Lower lobe of right lung (tissue), 2 donors: ENCODE measurements at places on chromosomes 6 and 20. TPM values are rescaled to one million over a fixed set of nuclear protein-coding genes. Genes with fewer than 3 reads are reported as not detected.

GRCh38 chr20:43287637-43288036 lies 97.9 kb upstream of the PTPRT start:
- DNase-seq: no peak

GRCh38 chr6:163113358-163113962 lies 301.1 kb upstream of the QKI start:
- no peak for DNase-seq

DNA sequence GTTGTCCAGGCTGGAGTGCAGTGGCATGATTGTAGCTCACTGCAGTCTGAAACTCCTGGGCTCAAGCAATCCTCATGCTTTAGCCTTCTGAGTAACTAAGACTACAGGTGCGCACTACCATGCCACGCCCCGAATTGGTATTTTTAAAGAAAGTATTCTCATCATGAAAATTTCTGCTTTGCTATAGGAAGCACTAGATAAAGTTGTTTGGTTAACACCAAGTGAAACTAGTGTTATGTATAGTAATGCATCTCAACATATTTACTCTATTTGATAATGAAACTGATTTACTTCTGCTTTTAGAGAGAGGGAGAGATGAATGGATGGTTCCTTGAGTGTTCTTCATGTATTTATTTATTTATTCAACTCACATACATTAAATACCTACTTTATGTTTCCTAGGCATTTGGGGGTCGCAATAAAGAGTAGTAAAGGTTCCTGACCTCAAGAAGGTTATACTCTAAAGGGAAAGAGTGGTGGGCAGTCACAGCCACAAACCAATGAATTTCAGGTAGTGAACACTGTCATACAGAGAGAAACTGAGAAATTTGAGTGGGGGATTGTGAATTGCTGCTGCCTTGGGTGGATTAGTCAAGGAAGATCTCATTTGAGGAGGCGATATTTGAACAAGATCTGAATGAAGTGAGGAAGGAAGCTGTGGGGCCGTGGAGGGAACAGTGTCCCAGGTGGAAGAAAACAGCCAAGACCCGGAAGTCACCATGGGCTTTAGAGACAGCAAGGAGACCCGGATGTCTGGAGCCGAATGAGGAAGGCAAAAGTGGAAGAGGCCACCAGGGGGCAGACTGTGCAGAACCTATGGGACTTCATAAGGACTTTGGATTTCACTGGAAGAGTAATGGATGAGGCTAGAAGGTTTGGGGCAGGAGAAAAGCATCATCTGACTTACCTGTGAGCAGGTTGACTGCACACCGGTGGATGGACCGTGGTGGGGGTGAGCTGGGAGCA lies 185.6 kb downstream of the TSHZ2 start:
- peak; percentile 54 for DNase-seq

DNA sequence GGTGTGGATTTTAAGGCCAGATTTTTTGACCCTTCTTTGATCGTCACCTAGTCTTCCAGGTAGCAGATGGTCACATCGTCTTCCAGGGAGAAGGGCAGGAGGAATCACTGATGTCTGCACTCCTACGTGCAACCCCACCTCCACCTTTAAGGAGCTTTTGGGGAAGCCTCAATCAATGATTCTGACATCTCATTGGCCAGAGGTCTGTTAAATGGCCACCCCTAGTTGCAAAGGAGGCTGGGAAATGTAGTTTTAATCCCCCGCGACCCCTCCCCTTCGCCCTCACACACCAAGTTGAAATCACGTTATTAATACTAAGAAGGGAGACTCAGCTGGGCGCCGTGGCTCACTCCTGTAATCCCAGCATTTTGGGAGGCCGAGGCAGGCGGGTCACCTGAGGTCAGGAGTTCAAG lies 151.4 kb downstream of the BCAS1 start:
- DNase-seq: no peak

The NFATC2 gene
- total RNA-seq: 6.6 TPM

- DNase-seq: peak; percentile 72
Measured at GRCh38 chr6:166361077-166361429, 18.7 kb upstream of the SFT2D1 start.

The MUC21 gene
- total RNA-seq: 3.8 TPM

- no peak for DNase-seq
Measured at GRCh38 chr6:129705212-129705611, 4.8 kb downstream of the ARHGAP18 start.

The BMP5 gene
- 13.3 TPM for total RNA-seq

- DNase-seq: no peak
Measured at GRCh38 chr6:163459007-163459406, 44.5 kb downstream of the QKI start.

The PKHD1 gene
- 0.09 TPM for total RNA-seq

GRCh38 chr6:23272536-23272935 lies 703.2 kb downstream of the HDGFL1 start:
- DNase-seq: no peak

DNA sequence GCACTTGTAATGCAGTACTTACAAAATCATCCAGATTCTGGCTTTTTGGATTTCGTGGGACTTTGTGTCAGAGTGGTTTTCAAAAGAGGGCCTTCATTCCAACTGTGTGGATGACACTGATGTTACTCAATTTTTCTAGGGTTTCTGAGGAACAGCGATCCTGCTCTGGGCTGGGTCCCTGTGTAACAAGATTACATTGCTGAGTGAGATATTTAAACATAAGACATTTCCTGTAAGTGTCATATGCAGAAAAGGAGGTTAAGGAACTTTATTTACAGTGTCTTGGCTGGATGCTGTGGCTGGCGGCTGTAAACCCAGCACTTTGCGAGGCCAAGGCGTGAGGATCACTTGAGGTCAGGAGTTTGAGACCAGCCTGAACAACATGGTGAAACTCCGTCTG lies 6.7 kb downstream of the ZFAND3 start:
- no peak for DNase-seq

DNA sequence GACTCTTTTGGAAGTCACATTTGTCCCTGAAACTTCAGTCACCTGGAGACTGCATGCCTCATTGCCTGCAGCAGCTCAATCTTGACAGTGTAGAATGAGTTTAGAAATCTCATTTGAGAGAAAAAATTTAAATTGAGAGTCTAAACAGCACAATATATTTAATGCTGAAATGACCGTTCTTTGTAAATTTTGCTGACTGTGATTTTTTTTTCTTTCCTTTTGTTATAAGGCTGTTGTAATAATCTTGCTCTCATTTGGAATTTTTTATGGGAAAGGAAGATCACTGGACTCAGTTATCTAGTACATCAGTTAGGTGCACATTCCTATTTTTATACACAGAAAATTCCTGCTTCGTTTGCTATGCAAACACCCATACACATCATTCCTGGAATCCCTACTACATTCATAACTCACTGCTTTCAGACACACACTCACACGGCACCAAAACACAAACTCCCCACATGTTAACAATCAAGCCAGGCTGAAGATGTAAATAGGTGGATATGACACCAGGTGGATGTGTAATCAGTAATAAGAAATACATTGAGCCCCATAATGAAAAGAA lies 43.8 kb downstream of the PTCHD4 start:
- DNase-seq: no peak

The CRISP3 gene
- total RNA-seq: 2.5 TPM

DNA sequence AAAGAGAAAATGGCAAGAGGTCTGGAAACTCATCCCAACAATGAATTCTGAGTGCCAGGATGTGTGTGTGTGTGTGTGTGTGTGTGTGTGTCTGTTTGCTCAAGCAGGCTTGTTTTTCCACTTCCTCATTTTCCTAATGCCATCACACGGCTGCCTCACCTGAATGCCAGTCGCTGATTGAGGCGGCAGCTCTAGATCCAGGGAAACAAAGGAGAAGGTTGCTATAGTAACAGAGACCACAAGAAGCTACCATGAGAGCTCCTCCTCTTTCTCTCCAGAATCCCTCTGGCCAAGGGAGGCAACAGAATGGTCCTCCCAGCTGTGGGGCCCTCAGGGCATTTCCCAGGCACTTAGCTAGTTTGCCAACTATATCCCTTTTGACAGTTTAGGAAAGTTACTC lies 241.1 kb upstream of the TSHZ2 start:
- DNase-seq: no peak

The PTPRT gene
- 8.0 TPM for total RNA-seq

The ADGRB3 gene
- 2.3 TPM for total RNA-seq

DNA sequence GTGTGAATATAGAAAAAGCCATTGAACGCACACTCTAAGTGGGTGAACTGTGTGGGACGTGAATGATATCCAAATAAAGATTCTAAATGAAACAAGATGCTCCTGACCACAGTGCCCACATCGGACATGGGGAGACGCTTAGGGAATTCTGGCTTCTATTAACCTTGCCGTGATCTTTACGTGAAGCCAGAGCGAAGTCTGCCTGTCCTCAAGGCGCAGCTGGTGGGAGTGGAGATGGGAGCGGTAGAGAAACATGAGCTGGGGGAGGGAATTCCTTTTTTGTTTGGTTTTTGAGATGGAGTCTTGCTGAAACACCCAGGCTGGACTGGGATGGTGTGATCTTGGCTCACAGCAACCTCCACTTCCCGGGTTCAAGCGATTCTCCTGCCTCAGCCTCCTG lies 46.0 kb downstream of the VSTM2L start:
- DNase-seq: no peak

The SEL1L2 gene
- total RNA-seq: not detected

- DNase-seq: no peak
Measured at GRCh38 chr20:63690003-63690897, 6.2 kb upstream of the TNFRSF6B start.

- no peak for DNase-seq
Measured at GRCh38 chr20:24723186-24723585, 225.9 kb upstream of the CST7 start.

- no peak for DNase-seq
Measured at GRCh38 chr20:48747840-48748414, 79.9 kb downstream of the PREX1 start.

- no peak for DNase-seq
Measured at GRCh38 chr20:18571009-18571408, 3.8 kb downstream of the SMIM26 start.

DNA sequence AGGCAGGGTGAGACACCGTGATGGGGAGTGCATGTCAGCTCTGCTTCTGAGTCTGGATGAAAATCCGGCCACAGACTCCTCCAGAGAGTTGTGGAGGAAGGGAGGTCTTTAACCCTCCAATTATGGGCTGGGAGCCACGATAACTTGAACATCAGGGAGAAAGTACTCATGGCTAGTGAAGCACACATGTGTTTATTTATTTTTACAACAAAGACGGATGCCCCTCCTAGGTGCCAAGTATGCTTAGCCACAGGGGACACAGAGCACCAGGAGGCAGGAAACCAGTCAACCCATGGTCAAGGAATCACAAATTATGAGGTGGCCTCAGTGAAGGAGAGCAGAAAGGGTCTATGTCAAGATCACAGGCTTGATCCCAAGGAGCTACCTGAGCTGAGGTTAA lies 54.1 kb downstream of the ZNF217 start:
- DNase-seq: no peak

- no peak for DNase-seq
Measured at GRCh38 chr6:34225551-34225950, 11.1 kb upstream of the HMGA1 start.

DNA sequence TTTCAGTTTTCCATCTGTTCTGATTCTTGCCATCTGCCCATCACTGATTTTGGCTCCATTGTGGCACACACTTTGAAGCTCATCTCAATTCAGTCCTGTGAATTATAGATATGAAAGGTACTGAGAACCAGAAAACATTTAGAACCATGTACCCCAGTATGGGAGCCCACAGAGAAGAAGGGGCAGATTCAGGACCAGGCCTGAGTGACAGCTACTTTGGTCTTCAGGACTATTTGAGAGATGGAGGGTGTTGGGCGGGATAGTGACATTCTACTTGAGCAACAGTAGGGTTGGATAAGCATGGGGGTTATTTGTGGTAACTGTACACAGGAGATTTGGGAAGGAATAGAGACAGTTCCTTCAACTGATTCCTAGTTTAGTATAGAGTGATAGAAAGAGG lies 259.2 kb upstream of the MANEA start:
- DNase-seq: no peak

DNA sequence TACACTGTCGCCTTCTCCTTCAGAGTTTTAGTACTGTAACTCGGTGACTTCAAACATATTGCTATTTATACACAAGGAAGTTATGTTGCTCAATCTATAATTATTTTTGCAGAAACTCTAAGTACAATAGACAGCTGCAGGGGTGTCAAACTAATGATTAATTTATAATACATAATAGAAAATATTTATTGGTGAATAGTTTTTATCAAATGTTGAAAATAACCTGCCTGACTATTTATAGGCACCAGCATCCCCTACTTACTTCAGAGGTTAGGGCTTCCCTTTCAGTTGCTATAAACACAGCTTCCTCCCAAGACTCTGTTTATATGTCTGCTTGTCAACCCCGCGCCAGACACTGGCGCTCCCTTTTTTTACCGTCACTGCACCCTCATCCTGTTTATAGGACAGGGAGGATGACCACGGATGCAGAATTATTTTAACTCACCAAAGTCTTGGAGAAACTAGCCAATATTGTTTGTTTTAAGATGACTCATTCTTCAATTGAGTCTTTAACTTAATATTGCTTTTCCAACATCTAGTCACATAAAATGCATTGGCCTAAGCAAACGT lies 225.0 kb downstream of the ALDH8A1 start:
- DNase-seq: no peak

DNA sequence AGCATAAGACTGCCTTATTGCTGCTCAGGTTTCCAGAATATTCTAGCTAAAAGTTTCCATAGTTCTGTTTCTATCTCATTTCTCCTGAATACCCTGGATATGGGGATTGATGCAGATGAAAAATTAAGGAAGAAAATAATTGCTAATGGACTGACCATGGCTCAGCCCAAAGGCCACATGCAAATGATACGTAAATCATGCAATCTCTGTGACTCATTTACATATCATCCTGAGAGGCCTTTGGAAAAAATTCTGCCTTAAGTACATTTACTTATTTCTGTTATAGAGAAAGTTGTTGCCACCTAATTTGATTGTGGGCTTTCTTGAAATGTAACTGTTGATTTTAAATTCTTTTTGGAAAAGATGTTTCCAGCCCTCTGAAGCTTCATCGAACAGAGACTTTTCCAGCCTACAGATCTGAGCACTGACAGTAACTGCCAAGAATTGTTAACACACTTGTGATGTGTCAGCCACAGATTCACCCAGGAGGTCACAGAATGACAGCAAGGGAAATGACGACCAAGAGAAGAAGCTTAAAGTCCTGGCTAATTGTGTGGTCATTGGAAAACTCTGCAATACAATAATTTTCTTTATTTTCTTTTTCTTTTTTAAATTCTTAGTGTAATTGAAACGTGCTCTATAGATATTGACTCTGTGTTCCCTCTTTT lies 174.8 kb downstream of the DOK5 start:
- no peak for DNase-seq

- no peak for DNase-seq
Measured at GRCh38 chr20:17602493-17602892, 32.6 kb downstream of the DSTN start.

The FOXF2 gene
- total RNA-seq: 13.2 TPM

The SCGN gene
- total RNA-seq: not detected

- no peak for DNase-seq
Measured at GRCh38 chr20:24364482-24364881, 104.9 kb upstream of the SYNDIG1 start.

DNA sequence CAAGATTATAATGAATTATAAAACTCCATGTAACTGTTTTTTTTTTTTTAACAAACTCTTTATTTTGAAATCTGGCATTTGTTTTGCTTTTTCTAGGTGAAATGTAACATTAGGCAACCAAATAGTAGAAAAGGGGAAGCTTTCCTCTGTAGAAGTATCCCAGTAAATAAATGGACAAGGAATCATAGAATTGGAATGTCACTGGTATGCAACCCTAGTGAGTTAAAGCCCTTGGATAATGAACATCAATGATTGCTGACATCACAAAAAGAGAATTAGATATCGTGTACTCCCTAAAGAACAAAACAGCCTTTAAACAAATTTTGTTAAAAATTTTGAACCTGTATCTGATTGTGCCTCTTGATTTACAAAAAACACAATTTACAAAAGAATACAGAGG lies 93.9 kb upstream of the OGFRL1 start:
- DNase-seq: no peak

The B3GAT2 gene
- 0.12 TPM for total RNA-seq

The CCM2L gene
- total RNA-seq: 18.8 TPM

The BTNL2 gene
- not detected for total RNA-seq
